ENCODE measurements at places on chromosomes 5 and 9.

GRCh38 chr9:99851500-99851822 lies 29.8 kb downstream of the NR4A3 start:
- no peak for DNase-seq

DNA sequence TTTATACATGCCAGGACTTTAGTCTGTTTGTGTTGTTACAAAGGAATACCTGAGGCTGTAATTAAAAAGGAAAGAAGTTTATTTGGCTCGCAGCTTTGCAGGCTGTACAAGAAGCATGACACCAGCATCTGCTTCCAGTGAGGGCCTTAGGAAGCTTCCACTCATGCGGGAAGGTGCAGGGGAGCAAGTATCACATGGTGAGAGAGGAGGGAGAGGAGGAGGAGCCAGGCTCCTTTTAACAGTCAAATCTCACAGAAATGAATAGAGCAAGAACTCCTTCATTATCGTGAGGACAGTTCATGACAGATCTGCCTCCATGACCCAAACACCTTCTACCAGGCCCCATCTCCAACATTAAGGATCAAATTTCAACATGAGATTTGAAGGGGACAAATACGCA lies 18.7 kb upstream of the C5orf46 start:
- DNase-seq, result no peak

DNA sequence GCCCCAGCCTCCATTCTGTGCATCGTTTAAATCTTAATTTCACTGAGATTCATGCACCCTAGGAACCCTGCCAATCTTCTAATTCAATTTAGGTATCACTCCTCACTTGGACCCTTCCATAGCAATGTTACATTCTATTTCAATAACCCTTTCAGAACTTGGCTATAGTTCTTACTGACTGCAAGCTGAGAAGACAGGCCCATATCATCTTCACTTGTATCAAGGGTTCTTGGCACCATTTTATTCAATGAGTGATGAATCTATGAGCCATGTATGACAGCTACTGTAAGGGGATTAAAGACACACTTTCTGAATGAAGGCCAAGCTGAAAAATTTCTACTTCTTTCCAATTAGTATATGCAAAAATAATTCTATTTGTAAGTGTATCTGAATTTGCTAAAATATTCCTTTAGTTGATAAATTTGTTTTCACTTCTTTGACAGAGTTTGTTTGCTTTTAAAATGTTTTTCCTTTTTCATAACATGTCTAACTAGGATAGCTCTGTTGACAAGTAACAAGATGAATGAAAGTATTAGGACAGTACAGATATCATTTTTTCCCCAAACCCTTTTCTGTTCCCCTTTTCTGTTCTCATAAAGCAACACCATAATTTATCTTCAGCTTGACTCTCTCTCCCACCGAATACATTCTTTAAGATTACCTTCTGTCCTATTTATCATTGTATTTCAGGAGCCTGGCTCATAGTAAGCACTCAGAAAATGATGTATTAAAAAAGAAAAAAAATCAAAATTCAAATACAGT lies 9.6 kb downstream of the ITGA2 start:
- DNase-seq, result no peak

GRCh38 chr9:132681561-132681960 lies 11.3 kb downstream of the GTF3C4 start:
- DNase-seq, result no peak

DNA sequence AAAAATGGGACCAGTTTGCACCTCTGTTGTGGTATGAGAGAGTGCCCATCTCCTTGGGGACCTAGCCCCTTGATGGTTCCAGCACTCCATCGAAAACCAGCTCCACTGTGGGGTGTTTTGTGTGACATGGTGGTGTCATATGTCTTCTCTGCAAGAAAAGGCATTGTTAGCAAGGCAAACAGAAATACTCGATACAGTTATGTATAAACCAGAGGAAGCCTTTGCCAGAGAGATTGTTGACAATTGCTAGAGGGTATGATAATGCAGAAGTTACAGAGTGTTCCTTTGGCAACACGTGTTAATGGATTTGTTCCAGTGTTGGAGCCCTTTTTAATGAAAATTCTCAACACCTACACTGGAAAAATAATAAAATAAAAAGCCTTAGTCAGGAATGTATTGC lies 270.4 kb upstream of the DMRT1 start:
- DNase-seq, result no peak

DNA sequence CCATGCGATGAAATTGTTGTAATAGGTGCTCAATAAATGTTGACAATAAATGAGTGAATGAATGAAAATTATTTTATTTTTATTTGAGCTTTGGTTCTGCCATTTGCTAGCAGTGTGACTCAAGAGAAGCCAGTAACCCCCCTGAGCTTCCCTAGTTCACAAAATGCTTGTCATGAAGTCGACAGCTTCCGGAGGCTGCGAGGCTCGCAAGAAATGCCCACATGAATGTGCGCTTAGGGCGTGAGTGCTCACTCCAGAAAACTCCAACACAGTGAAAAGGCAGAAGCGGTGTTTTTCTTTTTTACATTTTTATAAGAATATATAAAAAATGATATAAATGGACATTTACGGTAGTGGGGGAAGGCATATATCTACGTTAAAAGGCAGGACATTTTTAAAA lies 26.5 kb downstream of the CDKN2A start:
- DNase-seq, result no peak

Measured in EH (cell line).